ENCODE measurements at places on chromosomes 7 and 10. TPM values are rescaled to one million over a fixed set of nuclear protein-coding genes. Genes with fewer than 3 reads are reported as not detected.
A peak's percentile ranks its signal among the peaks of the same experiment; 100 is the strongest.

The KEL gene
- 0.64 TPM for total RNA-seq

The TMEM236 gene
- 0.07 TPM for total RNA-seq

The KLF14 gene
- not detected for total RNA-seq

The CHST3 gene
- 0.83 TPM for total RNA-seq

The PLEKHS1 gene
- total RNA-seq = not detected

The ARHGAP12 gene
- total RNA-seq = 41.9 TPM

The HYCC1 gene
- 131 TPM for total RNA-seq

The SEMA4G gene
- total RNA-seq = 46.9 TPM

The CALCR gene
- not detected for total RNA-seq

The PRR15 gene
- total RNA-seq = not detected

The COBL gene
- 3.3 TPM for total RNA-seq

GRCh38 chr7:32059289-32060011 lies 10.8 kb downstream of the PDE1C start:
- DNase-seq = peak; percentile 20

DNA sequence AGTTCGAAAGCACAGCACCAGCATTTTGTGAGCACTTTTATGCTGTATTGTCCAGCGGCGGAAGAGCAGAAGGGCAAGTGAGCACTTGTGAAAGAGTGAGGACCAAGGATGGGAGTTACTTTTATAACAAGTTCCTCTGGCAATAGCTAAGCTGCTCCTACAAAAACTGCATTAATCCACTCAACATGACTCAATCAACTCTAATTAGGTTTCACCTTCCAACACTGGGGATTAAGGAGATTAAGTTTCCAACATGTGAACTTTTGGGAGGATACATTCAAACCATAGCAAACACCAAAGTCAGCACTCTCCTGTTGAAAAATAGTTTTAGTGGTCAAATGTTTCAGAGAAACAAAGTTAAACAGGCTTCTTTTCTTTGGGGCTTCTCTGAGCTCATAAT lies 844.5 kb downstream of the REEP3 start:
- no peak for DNase-seq

DNA sequence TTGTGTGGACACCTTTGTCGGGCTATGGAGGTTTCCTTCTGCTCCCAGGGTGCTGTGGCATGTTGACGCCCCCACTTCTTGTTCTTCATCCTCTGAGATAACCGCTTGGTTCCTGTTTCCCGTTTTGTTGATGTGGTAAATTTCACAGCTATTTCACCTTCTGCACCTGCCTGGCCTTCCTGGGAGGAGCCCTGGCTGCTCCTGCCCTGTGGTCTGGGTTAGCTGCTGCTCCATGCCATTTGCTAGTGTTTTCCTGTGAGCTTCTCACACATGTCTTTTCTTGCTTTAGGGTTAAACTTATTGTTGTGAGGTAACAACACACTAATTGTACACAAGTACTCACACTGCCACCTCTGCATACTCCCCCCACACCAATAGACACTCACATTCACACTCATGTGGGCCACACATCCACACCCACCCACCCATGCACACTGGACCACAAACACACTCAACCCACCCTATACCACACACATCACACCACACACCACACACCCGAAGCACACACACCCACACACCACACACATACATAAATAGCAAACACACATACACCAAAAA lies 46.5 kb upstream of the MSMB start:
- DNase-seq = no peak

GRCh38 chr10:30413996-30414576 lies 19.9 kb upstream of the MAP3K8 start:
- DNase-seq = no peak

DNA sequence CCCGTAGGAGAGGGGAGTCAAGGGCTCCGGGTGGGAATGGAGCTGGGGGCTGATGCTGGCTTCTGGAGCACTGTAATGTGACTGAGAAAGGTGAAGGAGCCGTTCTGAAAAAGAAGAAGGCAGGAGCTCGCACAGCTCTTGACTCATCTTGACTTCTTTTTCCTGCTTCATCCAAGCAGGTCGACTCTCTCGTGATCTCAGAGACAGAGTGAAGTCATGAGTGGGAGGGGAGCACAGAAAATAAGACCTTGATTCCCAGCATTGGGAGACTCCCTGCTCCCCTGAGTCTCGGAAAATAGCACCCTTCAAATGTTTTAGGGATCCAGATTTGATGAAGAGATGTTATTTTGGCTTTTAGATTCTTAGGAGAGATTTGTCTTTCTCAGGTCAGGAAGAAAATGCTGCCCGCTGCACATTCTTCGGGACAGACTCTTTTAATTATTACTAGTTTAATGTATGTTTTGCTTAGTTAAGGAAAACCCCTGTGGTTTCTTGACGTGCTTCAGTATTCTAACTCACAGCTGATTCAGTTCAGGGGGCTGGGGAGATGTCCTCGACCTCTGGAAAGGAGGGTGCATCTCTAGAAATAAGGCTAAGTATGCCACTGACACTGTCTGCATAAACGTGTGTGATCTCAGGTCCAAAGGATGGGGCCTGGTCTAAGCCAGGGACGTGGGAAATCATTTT lies 34.1 kb downstream of the EGFR start:
- DNase-seq = no peak

GRCh38 chr7:119694506-119694905 lies 578.5 kb upstream of the KCND2 start:
- DNase-seq = no peak

DNA sequence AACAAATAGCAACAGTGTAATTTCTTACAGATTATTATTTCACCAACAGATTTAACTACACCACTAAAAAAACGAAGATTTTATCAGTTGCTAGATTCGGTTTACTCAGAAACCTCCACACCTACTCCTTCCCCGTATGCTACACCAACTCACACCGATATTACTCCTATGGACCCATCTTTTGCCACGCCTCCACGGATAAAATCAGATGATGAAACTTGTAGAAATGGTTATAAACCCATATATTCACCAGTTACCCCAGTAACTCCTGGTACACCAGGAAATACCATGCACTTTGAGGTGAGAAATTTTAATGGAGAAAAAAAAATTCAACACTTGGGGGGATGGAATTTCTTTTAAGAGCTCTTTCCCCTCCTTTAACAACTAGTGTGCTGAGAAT lies 92.5 kb downstream of the KMT2E start:
- DNase-seq = no peak

DNA sequence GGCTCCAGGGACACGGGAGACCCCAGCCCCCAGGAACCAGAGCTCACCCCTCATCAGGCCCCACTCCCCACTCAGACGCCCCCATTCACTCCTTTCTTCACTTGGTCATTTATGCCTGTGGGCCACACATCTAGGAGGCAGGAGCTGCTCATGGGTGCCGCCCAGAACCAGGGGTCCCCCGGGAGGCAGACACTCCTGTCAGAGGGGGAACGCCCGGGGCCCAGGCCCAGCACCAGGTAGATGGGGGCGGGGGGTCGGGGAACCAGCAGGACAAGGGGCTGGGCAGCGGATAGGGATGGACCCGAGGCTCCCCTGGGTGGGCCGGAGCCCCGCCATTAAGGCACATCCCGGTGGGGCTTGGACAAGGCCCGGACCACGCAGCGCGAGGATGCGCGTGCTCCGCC lies 11.8 kb downstream of the CALY start:
- no peak for DNase-seq

GRCh38 chr7:79979437-79979836 lies 155.2 kb upstream of the GNAI1 start:
- no peak for DNase-seq

DNA sequence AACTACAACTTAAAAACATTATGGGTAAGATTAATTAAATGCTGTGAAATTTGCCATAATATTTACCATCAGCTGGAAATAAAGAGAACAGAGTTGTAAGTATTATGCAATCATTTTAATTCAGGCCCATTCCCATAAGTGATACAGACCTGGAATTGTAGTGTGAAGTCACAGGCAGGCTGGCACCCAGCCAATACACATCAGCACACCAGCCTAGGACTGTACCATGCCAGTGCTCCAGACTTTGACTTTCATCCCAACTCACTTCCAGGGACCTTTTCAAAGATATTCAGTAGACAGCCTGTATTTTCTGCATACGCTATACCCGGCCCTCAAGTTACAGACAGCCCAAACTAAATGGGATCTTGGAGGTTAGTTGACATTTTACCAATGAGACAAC lies 143.3 kb downstream of the TES start:
- DNase-seq = no peak

DNA sequence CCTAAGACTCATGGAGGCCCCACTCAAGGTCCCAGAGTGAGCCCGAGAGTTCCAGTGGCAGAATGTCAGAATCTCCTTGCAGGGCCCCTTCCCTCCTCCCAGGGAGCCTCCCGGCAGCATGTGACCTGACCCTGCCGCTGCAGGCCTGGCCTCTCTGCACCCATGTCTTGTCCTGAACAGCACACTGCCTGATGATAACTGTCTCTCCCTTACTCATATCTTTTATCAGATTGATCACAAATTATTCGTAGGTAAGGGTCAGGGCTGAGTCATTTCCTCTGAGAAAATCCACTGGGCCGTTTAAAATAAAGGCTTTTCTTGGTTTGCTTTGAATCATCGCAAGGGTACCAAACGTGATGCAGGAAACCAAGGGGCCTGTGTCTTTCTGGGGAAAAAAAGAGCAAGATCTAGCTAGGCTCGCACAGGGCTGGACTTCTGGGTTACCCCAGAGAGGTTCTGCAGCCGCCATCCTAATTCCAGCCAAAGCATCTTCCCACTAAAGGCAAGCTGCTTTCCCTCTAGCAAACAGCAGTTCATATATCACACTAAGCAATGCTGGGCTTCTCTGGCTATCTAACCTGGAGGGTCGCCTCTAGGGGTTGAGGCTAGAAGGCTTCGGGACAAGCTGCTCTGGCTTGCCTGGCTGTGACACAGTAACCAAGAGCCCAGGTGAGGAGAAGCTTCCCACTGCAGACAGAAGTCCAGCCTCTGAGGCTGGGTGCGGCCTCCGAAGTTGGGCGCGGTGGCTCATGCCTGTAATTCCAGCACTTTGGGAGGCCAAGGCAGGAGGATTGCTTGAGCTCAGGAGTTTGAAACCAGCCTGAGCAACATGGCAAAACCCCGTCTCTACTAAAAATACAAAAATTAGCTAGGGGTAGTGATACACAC lies 104.9 kb downstream of the SPDYE5 start:
- DNase-seq = no peak

DNA sequence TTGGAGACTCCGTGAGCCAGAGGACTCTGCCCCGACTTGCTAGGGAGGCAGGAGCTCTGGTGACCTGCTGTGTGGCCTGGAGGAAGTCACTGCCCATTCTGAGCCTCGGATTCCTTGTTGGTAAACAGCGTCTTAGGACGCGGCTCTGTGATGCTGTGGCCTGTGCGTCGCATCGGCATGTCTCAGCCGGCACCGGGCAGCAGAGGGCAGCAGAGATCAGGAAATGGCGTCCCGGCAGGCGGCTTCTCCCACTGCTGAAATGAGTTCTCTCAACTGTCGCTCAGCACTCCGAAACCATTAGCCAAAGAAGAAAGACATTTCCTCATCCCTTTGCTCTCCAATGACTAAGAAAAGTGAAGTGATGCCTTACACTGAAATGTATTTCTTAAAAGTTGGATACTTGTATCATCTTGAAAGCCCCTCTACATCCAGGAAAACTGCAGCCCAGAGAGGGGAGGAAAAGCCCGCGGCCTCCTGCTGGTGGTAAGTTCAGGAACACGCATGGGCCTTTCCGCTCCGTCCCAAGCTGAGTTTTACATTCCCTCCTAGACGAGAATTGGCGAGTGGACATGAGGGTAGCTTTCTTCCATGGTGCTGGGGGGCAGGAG lies 91.7 kb downstream of the WDR11 start:
- peak; percentile 92 for DNase-seq

GRCh38 chr10:121326905-121327304 lies 271.3 kb downstream of the FGFR2 start:
- DNase-seq = no peak

DNA sequence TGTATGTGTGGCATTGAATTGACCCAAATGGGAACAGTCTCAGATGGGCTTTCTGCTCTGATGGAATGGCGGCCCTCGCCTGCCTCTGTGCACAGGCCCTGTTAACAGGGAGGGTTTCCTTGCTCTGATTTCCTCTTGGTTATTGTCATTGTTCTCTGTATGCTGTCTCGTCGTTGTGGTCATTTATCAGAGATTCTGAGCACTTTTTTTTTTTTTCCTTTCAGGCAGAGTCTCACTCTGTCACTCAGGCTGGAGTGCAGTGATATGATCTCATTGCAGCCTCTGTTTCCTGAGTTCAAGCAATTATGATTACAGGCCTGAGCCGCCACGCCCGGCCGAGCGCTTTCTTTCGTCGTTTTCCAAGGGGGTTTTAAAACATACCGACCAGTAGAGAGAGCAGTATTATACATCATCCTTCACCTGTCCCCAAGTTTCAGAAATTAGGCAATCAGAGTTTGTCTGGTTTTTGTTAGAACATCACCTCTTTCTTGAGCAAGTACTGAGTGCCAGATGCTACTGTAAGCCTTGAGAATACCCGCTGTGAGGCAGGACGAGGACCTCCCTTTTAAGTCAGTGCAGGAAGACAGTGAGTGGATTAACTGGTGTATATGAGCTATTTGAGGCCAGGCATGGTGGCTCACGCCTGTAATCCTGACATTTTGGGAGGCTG lies 6.5 kb downstream of the CHST12 start:
- DNase-seq = no peak

- DNase-seq = no peak
Observed at GRCh38 chr7:157358041-157358752, 21.4 kb downstream of the DNAJB6 start.

GRCh38 chr10:106897719-106898118 lies 266.8 kb downstream of the SORCS1 start:
- no peak for DNase-seq

DNA sequence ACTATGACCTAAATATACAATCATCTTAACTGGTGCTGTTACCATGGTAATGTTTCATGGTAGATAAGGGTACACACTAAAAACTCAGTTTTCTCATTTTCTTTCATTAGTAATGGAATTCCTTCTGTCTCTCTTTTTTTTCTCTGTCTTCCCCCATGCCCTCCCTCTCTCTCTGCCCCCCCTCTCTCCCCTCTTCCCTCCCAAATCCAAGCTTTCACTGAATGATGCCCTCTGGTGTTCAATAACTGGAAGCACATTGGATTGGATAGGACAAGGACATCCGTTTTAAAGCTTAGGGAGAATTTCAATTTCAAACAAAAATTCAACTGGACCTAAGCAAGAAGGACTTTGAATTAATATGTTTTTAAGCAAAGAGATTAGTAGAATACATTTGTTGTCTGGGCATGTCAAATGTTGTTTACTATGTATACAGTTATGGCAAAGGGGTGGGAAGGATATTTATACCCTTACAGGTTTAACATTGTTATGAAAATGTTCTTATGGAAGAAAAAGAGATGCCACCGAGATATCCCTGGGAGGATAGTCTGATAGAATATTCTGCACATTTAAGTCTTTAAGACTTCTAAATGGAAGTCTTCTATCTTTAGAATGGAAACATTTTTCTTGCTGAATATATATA lies 6.1 kb downstream of the CHRM2 start:
- DNase-seq = no peak

DNA sequence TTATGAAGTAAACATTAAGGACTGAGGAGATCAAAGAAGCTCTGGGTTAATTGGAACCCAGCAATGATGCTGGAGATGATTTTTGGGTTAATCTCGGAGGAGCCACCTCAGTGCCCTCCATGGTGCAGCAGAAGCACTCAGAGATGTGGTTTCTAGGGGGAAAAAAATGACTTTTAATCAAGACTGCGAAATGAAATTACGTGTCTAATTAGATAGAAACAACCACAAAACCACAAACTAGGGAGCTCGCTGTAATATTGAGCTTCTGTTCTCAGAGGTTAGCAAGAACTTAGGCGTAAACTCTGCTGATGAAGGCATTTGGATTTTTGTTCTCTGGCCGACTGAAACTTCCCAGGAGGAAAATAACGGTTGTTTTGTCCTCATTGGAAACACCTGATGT lies 319.0 kb downstream of the GRID1 start:
- DNase-seq = no peak

Measured in glutamatergic neuron (in vitro differentiated cells).